ENCODE measurements at places on chromosomes 5 and 9.

DNA sequence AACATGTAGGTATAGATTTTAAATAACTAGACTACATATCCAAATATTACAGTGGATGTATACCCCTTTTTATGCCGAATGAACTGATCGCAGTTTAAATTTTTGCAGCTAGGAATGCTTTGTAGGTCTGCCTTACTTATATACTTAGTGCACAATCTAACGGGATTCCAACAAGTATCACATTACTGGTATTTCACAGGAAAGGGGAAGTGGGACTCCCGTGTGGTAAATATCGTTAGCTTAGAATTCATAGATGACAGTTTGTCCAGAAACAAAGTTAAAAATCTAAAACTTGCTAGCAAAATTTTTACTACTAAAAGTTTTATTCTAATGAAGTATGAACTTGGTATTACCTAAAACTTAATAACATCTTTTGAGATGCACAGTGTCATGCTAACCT lies 193.5 kb upstream of the TLX3 start:
- DNase-seq: no peak

- DNase-seq: no peak
Observed at GRCh38 chr5:169944922-169945680, 35.2 kb downstream of the INSYN2B start.

DNA sequence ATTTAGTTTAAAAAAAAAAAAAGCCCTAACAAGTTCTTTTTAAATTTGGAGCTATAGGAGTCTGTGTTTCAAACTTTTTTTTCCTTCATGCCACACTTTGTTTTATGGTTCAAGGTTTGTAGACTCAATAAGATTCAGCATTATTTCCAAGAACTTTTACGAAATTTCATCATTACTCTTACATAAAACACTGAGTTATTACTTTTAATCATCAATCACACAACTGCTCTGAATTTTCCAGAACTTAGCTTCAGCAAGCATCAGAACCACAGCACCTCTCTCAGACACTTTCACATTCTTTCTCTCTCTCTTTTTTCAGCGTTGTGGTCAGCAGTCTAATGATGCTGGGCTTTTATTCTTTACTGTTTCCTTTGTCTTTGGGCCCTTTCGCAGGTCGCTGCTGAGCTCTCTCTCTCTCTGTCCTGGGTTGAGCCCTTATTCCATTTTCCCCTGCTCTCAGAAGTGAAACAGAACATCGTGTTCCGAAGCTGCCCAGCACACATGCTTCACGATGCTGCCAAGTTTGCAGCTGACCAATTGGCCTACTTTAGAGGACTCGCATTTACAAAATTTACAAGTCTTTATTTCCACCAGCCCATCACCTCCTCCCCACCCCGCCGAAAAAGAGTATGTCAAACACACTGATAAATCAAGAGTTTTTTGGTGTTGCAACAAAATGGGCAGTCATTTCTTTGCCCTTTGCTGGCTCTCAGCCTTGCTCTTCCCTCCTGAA lies 44.6 kb upstream of the PIK3R1 start:
- no peak for DNase-seq

- DNase-seq: no peak
Observed at GRCh38 chr9:91146391-91147019, 215.2 kb downstream of the AUH start.

DNA sequence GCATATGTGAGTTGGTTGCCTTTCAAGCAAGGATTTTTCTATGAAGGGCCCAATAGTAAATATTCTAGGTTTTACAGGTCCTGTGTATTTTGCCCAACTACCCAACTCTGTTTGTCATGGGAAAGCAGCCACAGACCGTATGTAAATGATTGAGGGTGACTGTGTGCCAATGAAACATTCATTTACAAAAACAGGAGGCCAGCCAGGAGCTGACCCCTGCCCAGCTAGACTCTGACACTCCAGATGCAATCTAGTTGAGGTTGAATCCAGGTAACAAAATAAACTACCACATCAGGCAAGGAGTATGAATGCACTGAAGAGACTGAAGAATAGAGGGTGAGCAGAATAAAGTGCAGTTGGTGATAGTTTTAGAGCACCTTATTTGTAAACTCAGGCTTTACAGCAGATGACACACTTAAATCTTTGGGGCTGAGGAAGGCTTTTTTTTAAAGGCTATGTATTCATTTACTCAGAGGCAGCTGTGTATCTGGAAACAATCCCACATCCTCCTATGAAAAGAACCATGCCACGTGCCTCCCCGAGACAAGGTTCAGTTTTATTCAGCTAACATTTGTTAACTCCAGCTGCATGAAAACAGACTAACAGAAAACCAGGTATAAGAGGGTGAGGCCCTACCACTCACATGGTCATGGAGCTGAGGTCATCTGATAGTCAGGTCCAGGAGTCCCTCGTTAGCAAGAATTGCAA lies 60.7 kb downstream of the SLC1A1 start:
- DNase-seq: no peak

DNA sequence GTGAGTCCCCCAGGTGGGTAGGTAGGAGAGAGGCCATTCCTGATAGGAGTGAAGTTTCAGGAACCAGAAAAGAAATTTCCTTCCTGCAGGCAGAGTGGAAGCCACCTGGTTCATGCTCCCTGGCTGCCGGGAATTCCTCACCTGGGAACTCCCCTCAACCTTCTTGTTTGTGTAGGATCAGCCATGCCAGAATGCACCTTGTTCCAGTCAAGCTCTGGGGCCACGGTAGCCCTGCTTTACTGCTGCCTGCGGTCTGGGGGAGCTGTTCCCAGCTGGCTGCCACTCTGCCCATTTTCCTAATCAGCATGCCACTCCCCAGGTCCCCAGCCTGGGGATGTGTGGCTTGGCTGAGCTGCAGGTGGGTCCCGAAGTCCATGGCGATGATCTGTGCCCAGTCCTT lies 18.7 kb upstream of the B4GALT1 start:
- DNase-seq: no peak

- no peak for DNase-seq
Observed at GRCh38 chr5:179233909-179234562, 111.2 kb downstream of the ADAMTS2 start.

DNA sequence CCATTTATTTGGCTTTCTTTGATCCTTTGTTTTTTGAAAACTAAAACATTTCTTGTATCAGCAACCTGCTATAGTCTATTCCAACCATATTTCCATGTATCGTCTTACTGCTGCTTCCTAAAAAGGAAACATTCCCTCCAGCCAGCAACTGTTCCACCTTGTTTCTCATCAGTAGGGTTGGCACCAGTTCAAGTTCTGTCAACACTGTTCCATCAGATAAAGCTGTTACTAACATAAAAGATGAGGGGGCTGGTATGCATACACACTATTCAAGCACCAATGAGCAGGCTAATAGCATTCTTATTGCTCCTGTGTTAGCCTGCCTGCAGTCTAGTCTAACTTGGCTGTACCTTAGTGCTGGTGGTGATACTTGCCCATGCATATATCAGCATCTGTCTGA lies 178.3 kb downstream of the CWC27 start:
- no peak for DNase-seq

- no peak for DNase-seq
Observed at GRCh38 chr5:106314221-106314824, 1356.4 kb downstream of the EFNA5 start.

DNA sequence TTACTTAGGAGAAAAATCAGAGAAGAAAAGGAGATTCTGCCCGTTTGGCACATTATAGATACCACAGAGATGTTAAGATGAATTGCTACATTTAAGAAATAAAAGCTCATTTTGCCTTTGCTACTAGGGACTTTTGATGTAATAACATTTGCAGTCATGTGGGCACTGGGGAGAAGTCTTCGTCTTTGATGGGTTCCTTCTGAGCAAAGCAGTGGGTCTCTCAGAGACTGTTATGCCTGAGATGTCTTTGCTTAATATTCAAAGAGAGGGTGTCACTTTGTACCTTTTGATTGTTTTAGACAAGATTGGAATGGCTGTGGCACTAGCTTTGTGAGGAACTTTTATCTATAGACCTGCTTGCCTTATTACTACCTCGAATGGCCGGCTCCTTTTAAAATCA lies 25.0 kb downstream of the SLC25A25 start:
- DNase-seq: no peak

GRCh38 chr5:174229514-174230370 lies 184.2 kb downstream of the NSG2 start:
- DNase-seq: no peak
